ENCODE measurements at places on chromosomes 3 and 15.
A peak's percentile ranks its signal among the peaks of the same experiment; 100 is the strongest.

GRCh38 chr3:104070906-104071305 lies 1295.8 kb upstream of the ALCAM start:
- no peak for DNase-seq

DNA sequence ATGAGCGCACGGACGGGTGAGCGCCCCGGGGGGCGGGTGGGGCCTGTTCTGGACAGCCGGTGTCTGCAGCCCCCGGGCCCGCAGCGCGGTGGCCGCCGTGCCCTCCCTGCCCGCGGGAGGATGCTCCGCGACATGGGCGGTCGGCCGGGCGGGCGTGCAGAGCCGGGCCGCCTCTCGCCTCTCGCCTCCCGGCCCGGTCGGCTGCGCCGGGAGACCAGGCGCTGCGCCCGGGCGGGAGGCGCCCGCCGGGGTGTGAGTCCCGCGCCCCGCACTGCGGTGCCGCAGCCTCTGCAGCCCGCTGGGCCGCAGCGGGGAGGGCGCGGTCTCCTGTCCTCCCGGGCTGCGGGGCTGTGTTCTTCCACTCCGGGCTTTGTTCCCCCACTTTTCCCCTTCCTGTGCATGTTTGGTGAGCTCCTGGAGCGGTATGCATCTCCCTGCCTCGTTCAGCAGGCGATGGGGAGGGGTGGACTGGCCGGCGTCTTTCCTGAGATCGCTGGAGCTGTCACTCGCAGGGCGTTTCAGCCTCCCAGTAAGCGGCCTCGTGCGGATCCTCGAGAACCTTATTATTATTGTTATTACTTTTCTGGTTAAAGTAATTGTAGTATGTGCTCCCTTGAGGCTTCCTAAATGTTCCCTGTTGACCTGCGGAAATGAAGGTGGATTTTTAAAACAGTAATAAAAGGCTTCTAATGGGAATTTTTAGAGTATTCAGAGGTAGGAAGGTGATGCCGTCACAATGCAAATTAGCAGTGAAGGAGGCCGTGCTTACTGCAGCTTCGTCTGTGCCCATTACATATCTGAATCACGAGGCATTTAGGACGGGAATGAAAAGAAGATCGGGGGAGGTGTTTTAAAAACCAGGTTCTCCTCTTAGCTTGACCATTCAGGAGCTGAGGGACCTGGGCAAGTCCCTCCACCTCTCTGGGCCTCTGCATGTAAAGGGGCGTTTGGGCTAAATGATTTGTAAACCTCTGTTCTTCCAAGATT lies 593 bp downstream of the TMOD2 start:
- peak; percentile 59 for DNase-seq

DNA sequence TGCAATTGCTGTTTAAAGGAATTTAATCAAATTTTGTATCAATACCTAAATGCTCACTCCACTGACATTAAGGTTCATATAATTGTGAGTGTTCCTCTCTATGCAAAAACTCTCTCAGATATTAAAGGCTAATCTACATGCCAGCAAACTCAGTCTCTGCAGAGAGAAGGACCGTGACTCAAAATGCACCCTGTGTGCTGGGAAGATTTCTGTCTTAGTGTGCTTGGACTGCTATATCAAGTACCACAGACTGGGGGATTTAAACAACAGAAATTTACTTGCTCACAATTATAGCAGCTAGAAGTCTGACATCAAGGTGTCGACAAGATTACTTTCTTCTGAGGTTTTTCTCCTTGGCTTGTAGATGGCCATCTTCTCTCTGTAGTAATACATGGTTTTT lies 18.6 kb upstream of the PFN2 start:
- DNase-seq = no peak

- DNase-seq = no peak
These were observed 11.8 kb upstream of the LIPC start for GRCh38 chr15:58419803-58420524.

GRCh38 chr3:9216736-9217135 lies 32.7 kb downstream of the SRGAP3 start:
- DNase-seq = peak; percentile 5

- DNase-seq = no peak
These were observed 457.5 kb downstream of the EDEM1 start for GRCh38 chr3:5644773-5645670.

GRCh38 chr3:124263168-124263567 lies 271.2 kb upstream of the ROPN1 start:
- peak; percentile 93 for DNase-seq

- DNase-seq = peak; percentile 1
These were observed 68.6 kb downstream of the ARPP21 start for GRCh38 chr3:35707904-35708303.

DNA sequence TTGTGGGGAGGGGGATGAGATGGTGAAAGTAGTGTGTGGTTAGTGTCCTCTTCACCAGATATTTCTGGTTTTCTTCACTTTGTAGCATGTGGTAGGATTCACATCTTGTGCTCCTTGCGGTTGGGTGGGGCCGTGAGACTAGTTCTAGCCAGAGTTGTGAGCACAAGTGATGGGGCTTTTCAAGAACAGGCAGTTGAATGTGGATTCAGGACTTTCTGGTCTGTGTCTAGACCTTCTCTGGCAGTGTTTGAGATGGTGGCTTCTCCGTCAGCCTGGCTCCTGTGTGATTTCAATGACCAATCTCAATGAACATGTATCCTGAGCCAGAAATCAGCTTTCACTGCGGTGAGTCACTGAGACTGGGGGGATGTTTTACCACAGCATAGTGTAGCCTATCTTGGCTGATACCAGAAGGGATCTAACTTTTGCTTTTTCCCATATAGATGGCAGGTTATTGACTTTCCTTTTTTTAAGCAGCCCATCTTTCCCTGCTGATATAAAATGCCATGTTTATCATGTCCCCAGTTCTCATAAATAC lies 82.6 kb downstream of the RPLP1 start:
- peak; percentile 58 for DNase-seq

GRCh38 chr15:52276256-52276770 lies 19.3 kb downstream of the MYO5C start:
- DNase-seq = no peak

DNA sequence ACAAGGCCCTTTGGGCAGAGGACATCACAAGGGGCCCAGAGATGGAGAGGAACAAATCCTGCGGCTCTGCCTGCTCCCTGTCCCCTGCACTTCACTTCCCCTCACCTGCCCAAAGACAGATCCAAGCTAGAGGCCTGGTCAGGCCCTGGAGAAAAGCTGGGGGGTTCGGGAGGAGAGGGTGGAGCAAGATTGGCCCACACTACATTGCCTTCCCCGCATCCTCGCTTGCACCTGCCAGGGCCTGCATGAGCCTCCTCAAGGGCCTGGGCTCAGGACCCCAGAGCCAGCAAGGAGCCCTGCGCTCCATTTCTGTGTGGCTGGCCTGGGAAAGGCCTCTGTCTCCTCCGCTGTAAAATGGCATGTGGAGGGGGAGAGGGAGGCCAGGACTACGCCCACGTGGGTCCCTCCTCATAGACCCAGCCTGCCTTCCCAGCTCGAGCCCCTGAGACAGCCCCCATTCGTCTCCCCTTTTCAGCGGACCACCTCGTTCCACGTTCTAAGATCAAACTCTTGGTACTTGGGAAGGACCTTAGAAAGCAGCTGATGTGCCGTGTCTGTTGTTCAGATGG lies 106.0 kb downstream of the HMG20A start:
- no peak for DNase-seq
